ENCODE measurements at places on chromosomes 3 and 15.

GRCh38 chr15:85742186-85742821 is 52.4 kb downstream of the KLHL25 start:
- no peak for DNase-seq

DNA sequence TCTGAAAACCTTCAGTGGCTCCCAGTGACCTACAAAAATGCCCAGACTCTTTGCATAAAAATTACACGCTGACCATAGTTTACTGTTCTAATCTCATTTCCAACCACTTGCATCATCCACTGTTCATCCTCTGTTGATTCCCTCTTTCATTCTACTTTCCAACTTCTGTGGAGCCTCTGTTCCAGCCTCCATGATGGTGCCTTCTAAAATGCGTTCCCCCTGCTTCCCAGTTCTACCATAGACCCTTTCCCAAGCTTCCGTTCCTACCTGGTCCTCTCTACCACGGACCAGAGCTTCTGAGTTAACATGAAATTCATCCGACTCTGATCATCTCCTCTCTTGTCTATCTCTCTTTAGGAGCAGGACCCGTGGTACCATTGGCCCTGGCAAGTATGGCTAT is 127.0 kb downstream of the THSD4 start:
- DNase-seq = no peak

DNA sequence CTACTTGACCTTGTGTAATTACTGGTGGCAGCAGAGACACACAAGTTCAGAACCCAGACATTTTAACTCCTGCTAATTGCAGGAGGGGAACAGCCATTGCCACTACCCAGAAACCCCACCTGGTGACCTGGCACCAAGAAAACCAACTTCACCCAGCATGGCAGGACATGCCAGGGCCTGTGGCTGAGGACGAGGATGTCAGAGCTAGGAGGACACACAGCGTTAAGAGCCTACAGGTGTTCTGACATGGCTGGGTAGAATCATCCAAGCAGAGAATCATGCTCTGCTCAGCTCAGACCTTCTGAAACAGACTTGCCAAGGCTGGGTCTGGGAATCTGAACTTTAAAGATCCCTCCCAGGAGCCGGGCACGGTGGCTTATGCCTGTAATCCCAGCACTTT is 11.7 kb upstream of the SPATA12 start:
- DNase-seq = no peak

DNA sequence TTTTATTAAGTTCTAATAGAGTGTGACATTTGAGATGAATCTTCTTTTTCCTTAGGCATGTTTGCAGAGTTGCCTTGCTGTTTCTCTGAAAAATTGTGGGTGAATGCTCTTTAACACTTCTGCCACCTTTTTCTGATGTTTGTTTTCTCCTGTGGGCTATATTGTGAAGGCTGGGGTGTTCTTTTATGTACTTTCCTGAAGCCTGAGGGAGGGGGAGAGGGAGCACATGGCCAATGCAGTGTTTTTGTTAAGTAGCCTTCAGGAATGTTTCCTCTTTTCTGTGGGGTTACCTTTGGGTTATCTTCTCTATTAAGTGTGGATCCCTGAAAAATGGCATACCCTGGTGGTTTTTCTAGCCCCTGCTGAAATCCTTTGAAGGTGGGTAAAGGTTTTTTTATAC is 50.2 kb downstream of the CMC1 start:
- DNase-seq = no peak

DNA sequence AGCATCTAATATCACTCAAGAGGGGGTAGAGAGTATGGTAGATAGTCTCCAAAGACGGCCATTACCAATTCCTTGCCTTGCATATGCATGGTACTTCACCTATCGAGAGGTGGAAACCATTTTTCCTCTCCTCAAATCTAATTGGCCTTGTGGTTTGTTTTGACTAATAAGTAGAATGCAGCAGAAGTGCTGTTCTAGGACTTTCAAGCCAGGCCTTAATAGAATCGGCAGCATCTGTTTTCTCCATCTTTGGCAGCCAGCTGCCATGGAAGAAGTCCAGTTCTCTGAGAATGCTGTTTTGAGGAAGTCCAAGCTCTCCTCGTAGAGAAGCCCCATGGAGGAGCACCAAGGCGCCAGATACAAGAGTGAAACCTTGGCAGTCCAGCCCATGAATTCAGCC is 59.1 kb upstream of the RASGRP1 start:
- DNase-seq = no peak

DNA sequence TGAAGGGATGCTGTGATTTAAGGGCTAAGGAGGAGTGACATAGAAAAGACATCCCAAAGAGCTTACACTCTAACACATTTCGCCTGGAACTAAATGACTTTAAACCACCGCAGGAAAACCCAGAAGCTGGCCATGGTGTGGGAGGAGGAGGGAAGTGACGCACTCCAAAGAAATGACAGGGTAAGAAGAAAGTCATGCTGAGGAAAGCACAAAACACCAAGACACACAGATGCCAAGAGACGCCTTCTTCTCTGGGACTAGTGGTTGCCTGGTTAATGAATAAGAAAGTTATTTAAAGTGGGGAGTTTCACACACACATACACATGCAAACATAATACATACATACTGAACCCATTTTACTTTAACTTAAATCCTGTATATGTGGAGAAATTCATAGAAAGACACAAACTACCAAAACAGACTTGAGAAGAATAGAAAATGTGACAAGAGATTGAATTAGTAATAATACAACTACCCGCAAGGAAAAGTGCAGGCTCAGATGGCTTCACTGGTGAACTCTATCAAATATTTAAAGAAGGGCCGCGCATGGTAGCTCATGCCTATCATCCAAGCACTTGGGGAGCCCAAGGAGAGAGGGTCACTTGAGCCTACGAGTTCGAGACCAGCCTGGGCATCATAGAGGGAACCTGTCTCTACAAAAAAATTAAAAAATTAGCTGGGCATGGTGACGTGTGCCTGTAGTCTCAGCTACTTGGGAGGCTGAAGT is 125.5 kb downstream of the NSMCE3 start:
- no peak for DNase-seq

- DNase-seq = no peak
Observed at GRCh38 chr15:65751431-65751830, 40.7 kb downstream of the DENND4A start.

DNA sequence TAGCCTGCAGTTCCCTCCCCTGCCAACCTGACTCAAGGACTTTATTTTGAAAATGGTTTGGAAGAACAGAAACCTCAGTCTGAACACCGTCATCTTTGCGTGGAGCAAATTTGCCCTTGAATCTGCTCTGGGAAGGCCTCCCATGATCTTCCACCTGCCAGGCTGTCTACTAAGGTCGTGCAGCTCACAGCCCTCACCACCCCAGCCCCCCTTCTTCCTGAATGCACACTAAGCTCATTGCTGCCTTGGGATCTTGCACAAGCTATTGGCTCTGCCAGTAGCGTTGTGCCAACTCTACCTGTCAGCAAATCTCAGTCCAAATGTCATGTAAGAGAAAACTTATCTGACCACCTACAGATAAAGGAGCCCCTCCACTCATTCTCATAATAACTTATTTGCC is 141.5 kb downstream of the USP13 start:
- DNase-seq = no peak

- DNase-seq = no peak
Observed at GRCh38 chr15:49741712-49742111, 120.9 kb downstream of the DTWD1 start.

DNA sequence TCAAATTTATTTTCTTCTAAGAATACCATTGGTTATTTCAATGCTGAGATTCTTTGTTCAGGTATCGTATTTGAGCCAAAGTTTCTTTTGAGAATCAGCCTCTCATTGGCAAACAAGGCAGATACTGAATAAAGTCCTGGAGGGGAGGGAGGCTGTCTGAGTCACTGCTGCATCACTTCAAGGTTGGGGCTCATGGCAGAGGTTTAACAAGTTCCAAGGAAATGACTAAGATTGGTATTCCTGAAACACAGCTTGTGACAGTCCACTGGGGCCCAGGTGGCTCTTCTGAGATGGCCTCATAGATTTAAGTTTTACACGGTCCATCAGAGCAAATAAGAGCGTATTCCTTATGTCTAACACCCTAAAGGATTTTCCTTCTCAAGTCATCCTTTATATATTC is 213.8 kb upstream of the STAC start:
- no peak for DNase-seq

- DNase-seq = no peak
Observed at GRCh38 chr3:12947504-12948369, 106.4 kb upstream of the RPL32 start.

- no peak for DNase-seq
Observed at GRCh38 chr3:156910022-156910421, 83.9 kb downstream of the LEKR1 start.

DNA sequence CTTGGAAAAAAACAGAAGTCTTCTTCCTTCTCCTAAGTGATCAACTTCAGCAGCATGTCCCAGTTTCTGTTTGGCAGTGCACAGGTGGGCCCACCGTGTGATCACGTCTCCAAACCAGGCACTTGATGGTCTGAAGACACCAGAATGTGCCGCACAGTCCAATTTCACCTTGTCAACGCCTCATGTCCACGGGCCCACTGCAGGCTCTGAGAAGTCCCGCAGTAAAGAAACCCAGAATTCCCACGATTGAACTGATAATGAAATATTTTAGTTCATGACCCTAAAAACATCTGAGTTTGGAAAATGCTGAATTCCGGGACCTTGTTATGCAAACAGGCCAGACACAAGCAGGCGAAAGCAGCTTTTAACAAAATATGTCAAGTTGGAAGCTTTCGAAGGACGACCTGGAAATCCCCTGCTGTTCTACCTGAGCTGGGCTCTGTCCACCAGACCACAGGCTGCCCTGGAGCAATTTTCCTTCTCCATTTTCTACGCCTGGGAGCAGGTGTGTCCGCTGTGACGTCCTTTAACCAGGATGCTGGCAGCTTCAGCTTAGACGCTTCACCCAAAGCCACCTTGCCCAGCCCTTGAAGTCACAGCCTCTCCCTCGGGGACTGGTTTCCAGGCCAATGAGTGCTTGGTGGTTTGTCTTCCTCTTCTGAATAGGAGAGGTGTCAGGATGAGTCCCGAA is 167.8 kb upstream of the IQSEC1 start:
- no peak for DNase-seq

DNA sequence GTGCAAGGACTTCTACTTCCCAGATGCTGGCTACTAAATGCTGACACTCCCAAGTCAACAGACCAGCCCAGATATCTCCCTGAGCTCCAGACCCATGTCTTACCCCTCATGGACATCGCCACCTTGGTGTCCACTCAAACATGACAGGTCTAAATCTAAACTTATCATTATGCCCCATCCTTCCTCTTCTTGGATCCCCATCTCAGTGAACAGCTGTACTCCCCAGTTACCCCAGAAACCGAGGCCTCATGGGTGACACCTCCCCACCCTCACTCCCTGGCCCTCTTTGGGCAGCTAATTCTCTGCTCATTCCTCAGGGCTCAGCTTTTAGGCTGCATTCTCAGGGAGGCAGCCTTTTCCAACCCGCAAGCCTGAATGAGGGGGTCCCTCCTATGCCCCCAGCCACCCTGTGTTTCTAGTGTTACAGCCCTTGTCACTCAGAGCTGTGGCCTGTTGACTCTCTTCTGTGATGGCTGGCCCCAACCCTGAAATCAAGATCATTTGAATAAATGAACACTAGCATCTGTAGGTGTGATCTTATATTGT is 5.4 kb downstream of the EHD4 start:
- DNase-seq = no peak

- no peak for DNase-seq
Observed at GRCh38 chr3:190013943-190014924, 106.5 kb downstream of the P3H2 start.

GRCh38 chr15:96146726-96147125 is 183.8 kb upstream of the NR2F2 start:
- DNase-seq = no peak

DNA sequence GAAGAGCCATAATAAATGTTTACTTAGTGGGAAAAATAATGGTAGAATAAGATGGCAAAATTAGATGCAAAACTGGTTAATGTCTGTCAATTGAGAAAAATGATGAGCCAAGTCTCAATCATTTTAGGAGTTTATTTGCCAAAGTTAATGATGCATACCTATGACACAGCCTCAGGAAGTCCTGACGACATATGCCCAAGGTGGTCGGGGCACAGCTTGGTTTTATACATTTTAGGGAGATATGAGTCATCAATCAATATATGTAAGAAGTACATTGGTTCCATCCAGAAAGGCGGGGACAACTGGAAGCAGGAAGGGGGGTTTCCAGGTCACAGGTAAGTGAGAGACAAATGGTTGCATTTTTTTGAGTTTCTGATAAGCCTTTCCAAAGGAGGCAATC is 31.5 kb downstream of the CLEC3B start:
- DNase-seq = no peak

DNA sequence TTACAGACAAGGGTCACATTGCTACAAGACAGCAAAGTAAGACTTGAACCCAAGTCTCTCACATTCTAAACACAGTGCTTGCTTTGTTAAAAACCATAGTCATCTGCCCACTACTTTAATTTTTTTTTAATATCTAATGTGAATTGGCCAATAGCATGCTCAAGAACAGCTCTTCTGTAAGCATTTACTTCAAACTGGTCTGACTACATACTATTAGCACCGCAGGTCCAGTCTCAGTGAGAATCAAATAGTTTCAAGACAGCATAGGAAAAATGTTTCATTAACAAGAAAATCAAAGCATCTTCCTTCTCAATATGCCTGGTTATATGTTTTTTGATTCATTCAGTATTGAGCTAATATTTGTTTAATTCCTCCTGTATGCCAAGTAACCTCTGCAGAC is 419.9 kb downstream of the ERC2 start:
- no peak for DNase-seq

- no peak for DNase-seq
Observed at GRCh38 chr3:123802007-123802625, 82.0 kb downstream of the MYLK start.

GRCh38 chr15:62553911-62554563 is 389.0 kb upstream of the C2CD4B start:
- no peak for DNase-seq

DNA sequence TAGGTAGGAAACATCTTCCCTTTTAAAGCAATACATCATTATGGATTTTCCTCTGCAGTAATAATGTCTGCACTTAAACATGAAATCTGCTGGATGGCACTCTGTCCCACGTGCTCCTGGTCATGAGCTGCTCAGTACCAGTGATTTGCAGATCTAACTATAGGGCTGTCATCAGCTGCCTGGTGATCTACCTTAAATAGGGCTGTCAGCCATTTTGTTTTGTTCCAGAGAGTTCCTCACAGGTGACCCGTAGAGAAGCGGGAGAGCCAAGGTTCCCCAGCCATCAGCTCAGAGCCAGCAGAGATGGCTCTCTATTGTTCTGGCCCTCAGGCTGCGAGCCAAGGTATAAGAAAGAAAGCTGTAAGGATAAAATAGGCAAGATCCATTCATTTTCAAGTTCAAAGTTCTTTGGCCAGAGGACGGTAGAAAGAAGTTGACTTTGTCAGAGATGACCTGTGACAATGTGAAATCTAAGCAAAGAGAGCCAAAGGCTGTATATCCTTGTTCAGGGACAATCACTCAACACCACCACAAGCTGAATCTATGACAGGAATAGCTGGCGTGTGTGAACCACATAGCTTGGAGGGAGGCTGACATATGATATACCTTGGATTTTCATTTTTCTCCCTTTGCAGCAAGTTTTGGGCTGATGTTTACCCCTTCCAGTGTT is 156.5 kb downstream of the RYR3 start:
- no peak for DNase-seq
